ENCODE measurements at places on chromosomes 2 and 18.

- no peak for DNase-seq
These were observed 97.0 kb downstream of the RNF144A start for GRCh38 chr2:7014174-7014640.

DNA sequence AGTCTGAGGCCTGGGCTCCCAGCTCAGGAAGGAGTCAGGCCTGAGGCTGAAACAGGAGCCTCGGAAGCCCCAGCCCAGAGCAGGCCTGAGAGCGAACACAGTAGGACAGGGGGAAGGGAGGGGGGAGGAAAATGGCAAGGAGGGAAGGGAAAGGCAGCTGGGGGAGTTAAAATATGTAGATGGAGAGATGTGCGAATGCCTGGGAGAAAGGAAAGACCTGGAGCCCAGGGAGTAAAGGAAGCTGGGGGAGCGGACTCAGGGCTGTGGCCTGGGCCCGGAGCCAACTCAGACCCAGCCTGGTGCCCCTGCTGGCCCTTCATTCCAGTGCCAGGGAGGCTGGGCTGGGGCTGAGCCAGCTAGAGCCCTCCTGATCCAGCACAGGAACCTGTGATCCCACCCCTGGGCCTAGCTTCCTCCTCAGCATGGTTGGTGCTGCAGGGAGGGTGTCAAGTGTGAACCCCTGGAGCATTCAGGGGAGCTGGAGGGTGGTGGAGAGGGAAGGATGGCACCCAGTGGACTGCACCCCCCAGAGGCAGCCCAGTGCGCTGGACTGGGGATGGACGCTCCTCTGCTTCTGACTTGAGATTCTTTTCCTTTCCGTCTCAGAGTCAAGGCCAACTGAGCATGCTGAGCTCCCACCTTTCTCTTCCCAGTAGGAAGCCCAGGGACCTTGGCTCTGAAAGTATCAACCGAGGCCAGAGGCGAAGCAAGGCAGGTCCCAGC, 46.3 kb downstream of the EMX1 start:
- DNase-seq = no peak

DNA sequence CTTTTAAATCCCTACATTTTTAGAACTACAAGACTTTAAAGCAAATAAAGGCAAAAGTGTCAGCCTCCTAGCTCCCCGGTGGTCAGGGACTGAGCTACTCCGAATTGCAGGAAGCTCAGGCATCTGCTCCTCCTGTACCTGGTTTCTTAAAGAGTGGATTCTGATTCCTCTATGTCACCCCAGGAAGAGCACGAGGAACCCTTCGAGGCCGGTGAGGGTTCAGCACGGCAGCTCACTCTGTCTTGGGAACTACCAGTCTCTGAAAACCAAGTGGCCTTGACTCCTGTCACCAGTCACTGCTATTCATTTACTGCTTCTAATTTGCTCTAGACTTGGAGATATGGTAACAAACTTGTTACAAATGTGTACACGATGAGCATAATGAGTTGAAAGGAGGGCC, 2.3 kb downstream of the PER2 start:
- DNase-seq = no peak

GRCh38 chr2:179171371-179171770, 93.3 kb downstream of the SESTD1 start:
- DNase-seq = no peak

DNA sequence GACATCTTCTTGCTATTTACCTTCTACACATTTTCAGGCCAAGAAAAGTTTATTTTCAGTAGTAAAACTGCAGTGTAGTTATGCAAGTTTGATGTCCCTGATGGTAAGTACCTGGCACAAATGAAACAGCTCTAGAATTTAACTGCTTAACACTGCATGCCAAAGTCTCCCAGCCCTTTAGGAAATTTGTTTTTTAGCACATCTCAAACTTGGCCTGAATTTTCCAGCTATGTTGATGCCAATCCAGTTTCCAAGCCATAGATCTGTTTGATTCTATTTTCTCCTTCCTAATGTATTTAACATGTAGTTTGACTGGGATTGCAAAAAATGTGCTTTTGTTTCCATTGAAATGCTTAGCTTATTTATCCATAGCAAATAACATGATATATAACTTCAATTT, 29.3 kb upstream of the ZNF385B start:
- DNase-seq = no peak

DNA sequence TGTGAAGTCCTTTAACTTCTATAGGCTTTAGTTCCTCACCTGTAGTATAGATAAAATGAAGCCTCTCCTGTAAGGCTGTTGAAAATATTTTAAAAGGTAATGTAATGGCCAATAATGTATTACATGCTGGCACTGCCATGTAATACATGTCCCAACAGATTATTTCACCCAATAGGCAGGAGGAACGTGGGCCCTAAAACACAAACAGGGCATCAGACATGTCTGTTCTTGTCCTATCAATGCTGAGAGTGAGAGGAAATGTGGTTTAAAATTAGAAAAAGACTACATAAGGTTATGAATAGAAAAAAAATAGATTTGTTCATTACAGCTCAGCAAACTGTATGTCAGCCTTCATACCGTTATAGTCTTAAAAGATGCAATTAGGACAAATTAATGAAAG, 492.7 kb upstream of the DDX18 start:
- no peak for DNase-seq

- no peak for DNase-seq
These were observed 620.8 kb upstream of the ACVR2A start for GRCh38 chr2:147224070-147224469.

DNA sequence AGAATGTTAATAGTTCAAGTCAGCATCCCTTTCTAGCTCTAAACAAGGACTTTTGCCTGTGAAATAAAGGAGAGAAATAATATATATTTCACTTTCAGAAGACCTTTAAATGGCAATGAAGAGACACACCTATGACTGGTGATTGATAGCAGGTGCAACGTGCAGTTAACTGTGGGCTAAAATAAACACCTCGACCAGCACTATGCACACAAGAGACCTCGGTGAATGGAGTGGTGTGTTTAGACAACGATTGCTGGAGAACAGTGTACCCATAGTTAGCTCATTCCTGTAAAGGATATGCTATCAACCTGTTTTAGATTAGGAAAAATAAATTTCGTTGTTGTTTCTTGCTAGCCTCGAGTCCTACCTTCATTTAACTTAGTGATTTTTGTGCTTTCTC, 143.4 kb downstream of the NR4A2 start:
- no peak for DNase-seq

GRCh38 chr18:23967321-23968089, 47.0 kb upstream of the TTC39C start:
- no peak for DNase-seq

DNA sequence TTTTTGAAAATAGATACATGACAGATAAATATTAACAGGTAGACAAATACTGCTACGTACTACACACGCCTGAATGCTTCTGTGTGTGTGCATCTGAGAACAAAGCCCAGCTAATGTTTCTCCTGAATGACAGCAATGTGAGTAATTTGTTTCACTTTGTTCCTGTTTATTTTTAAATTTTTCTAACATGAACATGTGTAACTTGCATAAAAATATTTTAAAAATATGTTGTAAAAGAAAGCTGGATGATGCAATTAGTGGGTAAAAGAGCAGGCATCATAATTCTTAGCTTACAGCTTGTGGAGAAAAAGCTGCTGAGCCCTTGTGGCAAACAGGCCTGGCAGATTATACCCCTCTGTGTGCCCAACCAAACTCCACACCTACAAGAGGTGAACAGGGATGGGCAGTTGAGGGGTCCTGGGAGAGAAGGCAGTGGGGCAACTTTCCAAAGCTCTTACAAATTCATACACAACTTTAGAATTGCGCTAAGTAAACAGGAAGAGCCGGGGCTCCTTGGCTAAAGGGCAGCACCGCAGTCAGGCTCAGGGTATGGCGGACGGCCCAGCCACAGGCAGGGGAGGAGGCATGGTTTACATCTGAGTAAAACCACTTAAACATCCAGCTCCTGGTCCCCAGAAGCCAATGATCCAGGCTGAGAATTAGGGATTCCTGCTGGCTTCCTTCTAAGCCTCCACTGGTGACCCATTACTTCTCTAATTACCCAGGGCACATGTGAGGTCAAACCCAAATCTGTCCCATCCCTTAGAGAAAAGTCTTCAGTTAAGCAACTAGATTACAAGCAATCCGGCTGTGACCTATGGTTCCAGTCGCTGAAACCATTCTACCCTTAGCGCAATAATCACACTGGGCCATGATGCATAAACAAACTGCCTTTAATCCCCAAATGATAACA, 14.0 kb downstream of the PXDN start:
- peak; percentile 76 for DNase-seq

- peak; percentile 34 for DNase-seq
These were observed 108.0 kb upstream of the LDAH start for GRCh38 chr2:20930928-20931327.

GRCh38 chr2:46387886-46388515, 90.8 kb downstream of the EPAS1 start:
- DNase-seq = no peak

- no peak for DNase-seq
These were observed 700.8 kb downstream of the RNF144A start for GRCh38 chr2:7618031-7618430.

DNA sequence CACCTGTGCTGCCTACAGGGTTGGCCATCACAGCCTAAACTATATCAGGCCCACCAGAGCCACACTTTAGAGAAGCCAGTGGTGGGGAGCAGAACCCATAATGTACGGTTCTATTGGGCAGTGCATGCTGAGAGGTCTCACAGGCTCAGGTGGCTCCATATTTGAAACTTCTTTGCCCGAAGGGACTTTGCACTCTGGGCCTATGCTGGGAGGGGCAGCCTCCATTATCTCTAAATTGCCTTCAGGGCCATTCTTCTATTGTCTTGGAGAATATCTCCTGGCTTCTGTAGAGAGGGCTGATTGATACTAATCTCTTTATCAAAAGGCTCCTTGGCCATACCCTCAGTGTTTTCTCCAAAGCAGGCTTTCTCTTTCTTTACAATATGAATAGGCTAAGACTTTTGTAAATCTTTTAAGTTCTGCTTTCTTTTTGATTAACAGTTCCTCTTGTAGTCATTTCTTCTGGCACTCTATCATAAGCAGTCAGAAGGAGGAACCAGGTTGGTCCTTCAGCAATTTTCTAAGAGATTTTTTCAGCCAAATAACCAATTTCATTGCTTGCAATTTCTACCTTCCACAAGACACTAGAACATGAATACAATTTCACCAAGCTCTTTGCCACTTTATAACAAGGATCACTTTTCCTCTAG, 44.5 kb downstream of the RPE start:
- DNase-seq = no peak

DNA sequence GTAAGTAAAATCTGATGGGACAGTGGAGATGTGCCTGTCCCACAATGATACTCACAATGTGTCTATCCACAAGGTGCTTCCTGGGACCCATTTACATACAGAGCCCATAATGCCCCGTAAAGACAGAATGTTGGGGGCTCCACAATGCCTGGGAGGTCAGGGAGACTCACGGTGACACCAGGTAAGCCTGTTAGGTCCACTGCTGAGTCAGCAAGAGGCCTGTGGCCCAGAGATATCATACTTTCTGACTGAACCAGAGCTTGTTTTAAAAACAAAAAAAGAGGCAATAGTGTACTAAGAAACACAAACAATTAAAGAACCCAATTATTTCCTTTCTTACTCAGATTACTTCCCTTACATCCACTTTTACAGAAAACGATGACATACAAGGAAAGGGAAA, 771.1 kb upstream of the ID2 start:
- no peak for DNase-seq

DNA sequence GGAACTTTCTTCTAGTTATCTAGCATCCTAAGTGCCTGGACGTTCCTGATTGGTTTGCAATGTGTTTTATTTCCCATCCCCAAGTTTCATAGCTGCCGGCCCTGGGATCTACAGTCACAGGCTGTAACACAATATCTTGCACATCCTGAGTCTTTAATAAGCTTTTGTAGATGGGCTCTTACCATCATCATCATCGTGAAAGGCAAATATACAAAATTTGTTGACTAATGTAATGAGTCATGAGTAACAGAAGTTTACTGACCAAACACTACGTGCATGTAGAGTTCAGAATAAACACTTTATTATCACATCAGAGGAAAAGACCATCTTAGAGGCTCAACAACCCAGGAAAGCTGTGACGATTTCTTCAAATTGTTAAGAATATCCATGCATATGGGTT, 8.1 kb upstream of the TYMS start:
- DNase-seq = no peak

DNA sequence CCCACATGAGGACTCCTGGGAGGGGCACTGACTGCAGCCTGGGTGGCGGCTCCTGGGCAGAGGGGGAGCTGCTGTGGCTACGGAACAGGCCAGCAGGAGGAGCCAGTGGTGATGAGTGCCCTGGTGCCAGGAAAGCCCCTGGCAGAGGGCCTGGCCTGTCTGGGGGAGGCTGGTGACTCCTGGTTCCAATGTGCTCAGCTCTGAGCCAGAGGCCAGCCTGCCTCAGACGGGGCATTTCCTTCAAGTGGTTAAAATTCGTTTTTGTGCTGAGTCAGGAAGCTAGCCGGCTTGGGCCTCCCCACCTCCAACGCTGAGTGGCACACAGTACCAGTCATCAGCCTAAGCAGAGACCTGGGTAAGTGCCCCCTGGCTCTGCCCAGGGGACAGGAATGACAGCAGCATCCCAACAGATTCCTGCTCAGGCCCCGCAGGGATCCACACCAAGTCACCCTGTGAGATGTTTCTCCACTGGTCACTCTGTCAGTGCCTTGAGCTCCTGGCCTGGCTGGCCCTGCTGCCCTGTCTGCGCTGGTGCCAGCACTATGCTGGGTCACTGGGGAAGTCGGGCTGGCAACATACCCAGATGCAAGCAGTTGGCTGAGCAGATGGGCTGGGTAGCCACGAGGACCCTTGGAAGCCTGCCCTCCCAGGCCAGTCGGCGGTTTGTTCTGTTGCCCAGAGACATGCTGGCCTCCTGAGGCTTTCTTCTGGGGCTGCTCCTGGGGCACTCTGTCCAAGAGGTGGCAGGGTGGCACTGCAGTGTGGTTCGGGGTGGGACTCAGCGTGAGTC, 7.1 kb upstream of the KLF11 start:
- no peak for DNase-seq

DNA sequence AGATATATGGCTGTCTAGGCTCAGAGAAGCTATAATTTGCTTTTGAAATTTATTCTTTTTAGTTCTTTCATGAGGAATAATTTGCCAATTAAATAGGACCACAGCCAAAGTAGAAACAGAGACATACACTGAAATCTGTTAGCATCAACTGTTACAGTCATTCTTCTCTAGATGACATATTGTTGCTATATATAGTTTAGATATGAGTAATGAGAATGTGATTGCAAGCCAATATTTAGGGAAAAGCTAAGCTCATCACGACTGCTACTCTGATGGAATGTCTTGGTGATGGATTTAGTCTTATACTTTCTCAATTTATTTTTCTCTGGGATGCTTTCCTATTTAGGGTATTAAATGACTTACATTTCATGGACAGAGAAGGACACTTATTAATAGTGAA, 259.1 kb downstream of the LNPK start:
- DNase-seq = peak; percentile 51

- DNase-seq = no peak
These were observed 88.7 kb upstream of the TXNDC2 start for GRCh38 chr18:9796935-9797549.

DNA sequence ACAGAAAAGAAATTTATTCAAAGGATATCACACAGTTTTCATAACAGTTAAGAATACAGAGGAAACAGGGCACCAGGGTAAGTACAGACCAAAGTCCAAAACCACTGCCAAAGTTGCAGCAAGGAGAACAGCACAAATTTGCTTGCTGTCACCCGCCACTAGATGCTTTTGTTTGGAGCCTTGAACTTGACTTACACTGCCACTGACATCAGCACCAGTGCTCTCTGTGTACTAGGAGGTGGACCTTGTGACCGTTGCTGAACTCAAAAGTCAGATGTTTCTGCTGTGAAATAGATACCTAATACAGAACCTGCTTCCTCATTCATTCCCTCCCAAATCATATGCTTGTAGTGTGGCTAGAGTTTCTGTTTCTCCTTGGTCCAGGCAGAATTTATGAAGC, 578.3 kb upstream of the TMEFF2 start:
- DNase-seq = no peak

GRCh38 chr2:44456946-44457345, 95.2 kb downstream of the CAMKMT start:
- no peak for DNase-seq
